Cortex of kidney (tissue), 1 donor: ENCODE measurements at places on chromosomes 2 and 18.

DNA sequence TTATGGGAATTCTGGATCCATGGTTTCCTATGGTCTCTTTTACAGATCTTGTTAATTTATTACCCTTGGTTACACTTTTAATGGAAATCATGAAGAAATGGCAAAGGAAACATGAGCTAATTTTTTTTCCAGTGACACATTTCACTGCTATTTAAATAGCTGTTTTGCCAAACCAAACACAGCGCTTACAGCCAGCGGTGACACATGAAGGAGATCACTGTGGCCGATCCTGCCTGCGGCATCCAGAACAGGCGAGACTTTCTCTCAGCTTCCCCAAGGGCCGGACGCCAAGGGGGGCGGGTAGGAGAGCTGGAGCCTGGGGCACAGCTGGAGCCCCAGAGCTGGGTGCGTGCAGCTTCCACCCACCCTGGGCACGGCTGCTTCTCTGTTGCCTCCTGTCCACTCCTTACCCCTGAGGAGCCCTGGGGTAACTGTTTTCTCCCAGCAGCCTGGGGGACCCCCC is 81.4 kb upstream of the PKDCC start:
- DNase-seq: no peak

DNA sequence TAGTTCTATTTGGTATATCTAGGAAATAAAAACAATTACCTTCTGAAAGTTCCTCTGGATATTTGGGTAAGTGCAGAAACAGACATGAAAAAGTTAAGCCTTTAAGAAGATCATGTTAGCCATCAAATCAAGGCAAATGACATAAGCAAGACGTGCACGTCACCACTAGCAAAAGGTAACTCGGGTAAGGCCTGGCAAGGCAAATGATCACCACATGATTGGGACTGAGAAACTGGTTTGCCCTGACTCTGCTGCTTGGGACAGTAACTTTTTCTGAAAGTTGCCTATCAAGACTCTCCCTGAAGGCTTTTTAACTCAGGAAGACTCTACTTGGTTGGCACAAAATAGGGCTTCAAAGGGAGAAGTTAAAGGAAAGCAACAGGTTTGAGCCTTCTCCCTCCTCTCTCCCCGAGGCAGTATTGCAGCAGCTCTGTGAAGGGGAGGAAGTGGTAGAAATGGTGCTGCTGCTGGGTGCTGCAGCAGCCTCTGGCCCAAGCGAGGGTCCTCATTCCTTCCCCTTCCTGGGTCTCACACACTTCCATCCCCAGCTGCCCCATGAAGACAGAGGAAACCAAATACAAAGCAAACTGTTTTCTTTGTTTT is 17.1 kb upstream of the TMEM237 start:
- DNase-seq: no peak

- no peak for DNase-seq
Observed at GRCh38 chr2:241248897-241249296, 60.4 kb downstream of the ANO7 start.

DNA sequence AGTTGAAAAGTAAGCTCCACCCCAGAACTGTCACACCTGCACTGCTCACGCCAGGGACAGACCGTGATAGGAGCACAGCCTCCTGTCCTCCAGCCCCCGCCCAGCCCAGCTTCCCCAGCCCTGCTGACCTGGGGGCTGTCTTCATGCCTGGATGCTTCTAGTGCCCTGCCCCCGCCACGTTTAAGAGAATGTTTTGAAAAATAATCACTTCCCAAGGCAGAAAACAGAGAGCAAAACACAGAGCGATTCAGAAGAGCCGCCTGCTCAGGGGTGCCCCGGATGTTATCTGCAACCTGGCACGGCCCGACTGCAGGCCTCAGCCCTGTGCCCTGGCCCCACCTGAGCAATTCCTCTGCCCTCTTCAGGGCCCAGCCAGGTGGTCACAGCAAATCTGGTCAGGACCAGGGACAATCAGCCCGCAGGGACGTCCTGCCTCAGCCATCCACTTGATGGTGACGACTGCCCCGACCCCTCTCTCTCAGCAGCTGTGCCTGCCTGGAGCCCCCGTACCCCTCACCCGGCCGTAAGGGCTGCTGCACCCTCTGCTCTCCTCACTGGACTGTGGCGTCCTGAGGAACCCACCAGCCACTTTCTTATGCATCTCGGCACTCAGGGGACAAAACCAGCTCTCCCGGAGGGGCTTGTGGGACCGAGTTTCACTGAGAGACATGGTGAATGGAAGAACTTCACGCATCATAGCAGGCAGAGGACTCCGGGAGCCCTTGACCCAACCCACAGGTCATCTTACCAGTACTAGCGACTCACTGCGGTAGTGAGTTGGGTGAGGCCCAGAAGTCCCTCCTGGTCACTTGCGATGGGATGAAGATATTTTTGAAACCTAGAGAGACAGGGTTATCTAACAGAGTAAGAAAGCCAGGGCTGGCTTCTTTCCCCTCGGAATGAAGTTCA is 30.2 kb downstream of the ADI1 start:
- DNase-seq: no peak

- DNase-seq: no peak
Observed at GRCh38 chr2:130826821-130827501, 9.8 kb upstream of the ARHGEF4 start.

- no peak for DNase-seq
Observed at GRCh38 chr2:190599546-190600220, 49.2 kb upstream of the NAB1 start.

DNA sequence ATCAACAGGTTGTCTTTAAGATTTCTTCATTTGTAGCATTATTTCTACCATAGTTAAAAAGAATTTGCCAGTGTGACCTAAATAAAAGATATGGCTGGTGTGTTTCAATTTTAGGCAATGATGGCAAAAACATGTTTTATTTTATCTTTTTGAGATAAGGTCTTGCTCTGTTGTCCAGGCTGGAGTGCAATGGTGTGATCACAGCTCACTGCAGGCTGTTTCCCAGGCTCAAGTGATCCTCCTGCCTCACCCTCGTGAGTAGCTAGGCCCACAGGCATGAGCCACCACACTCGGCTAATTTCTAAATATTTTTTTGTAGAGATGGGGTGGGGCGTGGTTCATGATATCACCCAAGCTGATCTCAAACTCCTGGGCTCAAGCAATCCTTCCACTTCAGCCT is 47.0 kb upstream of the COBLL1 start:
- no peak for DNase-seq

DNA sequence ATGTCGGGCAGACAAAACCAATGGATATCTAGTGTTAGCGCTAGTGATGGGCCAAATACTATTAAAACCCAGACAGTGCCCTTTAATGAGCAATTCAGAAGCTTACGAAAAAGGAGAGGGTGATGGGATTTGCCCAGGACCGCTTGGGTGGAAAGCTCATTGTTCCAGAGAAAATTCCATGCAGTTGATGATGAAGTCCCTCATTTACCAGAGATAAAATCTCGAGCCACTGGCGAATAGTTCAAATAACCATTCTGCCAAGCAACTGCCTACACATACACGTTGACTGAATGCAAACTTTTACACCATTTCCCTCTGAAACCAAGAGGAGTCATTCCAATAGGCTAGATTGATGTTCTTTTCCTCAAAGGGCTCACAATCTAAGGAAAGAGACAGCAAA is 73.6 kb upstream of the ARL4C start:
- DNase-seq: no peak

- no peak for DNase-seq
Observed at GRCh38 chr2:95277246-95277906, 3.1 kb downstream of the PROM2 start.

- DNase-seq: no peak
Observed at GRCh38 chr18:61988100-61988499, 95.3 kb upstream of the RNF152 start.

GRCh38 chr18:75057169-75057960 is 151.6 kb downstream of the PTGR3 start:
- no peak for DNase-seq

DNA sequence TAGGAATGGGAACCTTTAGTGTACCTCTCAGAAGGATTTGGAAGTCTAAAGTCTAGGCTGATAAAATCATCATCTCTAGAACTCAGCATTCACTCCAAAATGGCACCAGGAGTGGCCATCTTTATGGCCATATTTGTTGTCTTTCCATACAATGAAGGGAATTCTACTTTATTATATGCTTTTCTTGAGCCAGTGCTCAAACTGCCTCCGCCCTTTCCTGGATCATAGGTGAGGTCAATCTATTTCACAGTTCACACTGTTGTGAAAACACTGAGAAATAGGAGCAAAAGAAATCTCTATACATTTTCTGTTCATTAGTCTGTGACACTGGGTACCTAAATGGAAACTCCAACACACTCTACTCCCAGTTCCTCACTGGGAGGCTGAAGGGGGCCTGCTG is 55.6 kb downstream of the SP110 start:
- no peak for DNase-seq

- DNase-seq: no peak
Observed at GRCh38 chr2:79882548-79882947, 369.7 kb downstream of the CTNNA2 start.

- DNase-seq: no peak
Observed at GRCh38 chr18:35387152-35387571, 10.0 kb upstream of the ZNF396 start.

DNA sequence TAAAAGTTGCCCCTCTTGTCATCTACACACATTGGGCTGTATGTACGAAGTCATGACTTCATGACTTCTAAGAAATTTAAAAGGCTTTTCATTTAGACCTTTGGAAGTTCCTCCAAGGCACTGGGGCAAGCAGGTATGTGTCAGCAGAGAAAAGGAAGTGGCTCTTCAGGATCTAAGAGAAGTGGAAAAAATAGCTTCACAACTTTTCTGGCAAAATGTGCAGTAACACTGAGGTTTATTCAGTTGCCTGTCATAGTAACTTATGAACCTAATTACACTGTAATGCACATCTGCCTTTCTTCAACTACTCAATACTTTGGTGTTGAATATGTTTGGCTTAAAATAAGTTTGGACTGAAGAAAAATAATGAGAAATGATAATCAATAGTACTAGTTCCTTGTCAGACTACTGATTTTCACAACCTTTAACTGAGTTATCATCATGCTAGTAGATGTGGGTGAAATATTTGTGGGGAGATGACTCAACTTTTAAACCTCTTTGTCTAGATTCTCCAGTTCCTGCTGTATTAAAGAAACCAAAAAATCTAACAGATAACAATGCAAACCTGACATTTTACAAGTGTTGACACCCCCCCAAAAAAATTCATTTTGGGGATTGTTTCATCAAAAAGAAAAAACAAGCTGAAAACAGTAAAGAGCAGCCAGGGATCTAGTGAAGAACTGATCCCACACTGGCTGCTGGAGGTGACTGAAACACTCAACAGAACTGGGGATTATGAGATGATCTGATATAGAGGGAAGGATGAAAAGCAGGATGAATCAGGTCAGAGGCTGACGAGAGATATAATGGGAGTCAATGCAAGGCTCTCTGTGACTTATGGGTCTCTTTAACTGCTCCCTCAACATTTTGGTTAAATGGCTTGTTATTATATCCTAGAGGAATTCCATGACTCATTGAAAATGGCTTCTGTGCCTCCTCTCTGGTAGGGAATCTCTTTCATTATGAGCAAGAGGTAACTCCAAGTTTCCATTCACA is 84.6 kb downstream of the COLEC12 start:
- no peak for DNase-seq
